ENCODE measurements at places on chromosomes 7 and 10.

GRCh38 chr10:124158592-124158991, 65.2 kb upstream of the CHST15 start:
- no peak for DNase-seq

DNA sequence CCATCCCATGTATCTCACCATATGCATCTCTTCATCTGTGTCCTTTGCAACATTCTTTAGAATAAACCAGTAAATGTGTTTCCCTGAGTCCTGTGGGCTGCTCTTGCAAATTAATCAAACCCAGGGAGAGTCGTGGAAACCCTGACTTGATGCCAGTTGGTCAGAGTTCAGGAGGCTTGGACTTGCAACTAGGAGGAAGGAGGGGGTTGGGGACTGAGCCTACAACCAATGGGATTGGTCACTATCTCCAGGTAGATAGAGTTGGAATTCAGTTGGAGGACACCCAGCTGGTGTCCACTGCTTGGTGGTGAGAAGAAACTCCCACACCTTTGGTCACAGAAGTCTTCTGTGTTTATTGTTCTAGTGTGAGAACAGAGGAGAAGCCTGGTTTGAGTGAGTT, 38.3 kb upstream of the PRKCQ start:
- DNase-seq = no peak

DNA sequence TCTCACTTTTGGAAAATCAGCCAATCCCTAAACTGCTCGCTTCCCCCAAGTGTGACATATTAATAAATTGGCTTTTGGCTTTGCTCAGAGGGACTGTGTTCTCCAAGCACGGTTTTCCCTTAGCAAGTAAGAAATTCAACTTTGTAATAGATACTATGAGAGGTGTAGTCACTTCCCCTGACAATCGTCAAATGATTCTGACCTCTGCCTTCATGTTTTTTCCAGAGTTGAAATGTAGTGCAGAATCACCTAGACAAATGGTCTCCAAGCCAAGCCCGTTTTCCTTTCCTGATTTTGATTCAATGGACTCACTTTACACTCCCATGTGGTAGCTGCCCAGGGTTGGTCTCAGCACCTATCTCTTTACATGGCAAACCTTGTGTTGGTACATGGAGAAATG, 99.1 kb downstream of the ARL4A start:
- DNase-seq = no peak

DNA sequence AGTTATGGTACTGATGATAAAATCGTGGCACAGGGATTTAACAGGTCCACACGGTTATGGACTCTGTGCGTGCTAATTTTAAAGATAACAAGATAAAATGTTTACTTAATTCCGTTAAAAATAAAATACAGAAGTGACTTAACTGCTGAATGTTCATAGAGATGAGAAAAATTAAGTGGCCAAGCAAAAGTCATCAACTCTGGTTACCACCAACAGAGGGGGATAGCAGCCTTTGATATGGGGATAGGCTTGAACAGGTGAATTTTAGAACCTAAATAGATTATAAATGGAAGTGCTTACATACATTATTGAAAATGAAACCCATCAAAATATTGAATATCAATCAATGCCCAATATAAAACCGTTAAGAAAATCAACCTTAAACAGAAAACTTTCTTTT, 245.0 kb downstream of the WDR37 start:
- no peak for DNase-seq

DNA sequence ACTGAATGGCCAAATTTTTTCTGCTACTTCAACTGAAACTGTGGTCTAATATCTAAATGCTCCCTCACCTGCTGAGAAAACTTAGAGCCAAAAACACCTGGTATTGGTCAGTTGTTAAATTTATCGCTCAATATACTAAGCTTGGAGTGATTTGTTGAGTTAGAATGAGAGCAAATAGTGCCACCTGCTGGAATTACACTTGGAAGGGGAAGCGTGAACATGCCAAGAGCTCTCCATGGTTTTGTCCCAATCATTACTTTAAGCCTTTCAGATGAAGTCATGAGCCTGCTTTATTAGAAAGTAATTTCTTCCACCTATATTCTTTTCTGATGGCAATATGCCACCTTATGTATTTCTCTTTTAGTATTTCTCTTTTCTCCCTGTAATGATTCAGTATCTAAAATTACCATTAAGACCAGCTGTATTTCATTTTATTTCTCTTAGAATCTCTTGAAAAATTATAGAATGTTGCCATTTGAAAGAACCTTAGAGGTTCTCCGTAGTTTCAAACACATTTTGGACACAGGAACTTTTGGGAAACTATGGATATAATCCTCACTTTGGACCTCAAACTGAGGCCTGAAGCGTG, 447.8 kb upstream of the C7orf33 start:
- DNase-seq = no peak

DNA sequence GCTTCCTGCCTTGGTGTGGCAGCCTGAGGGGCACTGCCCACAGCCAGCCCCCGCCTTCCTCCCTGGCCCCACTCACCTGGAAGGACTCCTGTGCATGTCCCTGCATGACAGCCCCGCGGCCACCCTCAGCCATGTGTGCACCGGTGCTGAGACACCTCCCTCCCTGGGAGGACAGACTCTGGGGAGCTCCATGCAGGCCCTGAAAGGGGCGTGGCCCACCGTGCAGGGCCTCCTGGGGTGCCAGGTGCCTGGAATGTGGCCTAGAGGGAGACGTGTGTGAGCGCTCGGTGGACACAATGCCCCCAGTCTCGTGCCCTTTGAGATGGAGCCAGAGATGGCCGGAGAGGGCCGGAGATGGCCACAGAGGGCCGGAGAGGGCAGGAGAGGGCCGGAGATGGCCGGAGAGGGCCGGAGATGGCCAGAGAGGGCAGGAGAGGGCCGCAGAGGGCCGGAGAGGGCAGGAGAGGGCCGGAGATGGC, 59.1 kb upstream of the PPP2R2D start:
- DNase-seq = no peak

DNA sequence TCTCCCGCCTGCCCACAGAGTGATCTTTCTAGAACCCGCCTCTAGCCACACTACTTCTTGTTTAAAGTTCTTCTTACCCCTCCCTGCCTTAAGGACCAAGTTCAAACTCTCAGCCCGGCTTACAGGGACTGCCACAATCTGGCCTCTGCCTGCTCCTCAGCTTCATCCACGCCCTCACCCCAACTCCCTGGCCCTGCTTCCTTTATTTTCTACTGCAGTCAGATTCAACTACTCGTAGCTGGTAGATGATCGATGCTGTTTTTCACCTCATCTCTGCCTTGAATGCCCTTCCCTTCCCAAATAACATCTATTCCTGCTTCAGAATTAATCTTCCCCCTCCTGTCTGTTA, 508.5 kb downstream of the RPS24 start:
- DNase-seq = no peak

- no peak for DNase-seq
These were observed 60.8 kb upstream of the ELN start for GRCh38 chr7:73966941-73967831.

GRCh38 chr7:111266613-111267012, 175.7 kb downstream of the LRRN3 start:
- no peak for DNase-seq

GRCh38 chr7:30323006-30323355, 38.6 kb downstream of the ZNRF2 start:
- no peak for DNase-seq

- DNase-seq = no peak
These were observed 70.9 kb downstream of the CARD11 start for GRCh38 chr7:2972835-2973161.

DNA sequence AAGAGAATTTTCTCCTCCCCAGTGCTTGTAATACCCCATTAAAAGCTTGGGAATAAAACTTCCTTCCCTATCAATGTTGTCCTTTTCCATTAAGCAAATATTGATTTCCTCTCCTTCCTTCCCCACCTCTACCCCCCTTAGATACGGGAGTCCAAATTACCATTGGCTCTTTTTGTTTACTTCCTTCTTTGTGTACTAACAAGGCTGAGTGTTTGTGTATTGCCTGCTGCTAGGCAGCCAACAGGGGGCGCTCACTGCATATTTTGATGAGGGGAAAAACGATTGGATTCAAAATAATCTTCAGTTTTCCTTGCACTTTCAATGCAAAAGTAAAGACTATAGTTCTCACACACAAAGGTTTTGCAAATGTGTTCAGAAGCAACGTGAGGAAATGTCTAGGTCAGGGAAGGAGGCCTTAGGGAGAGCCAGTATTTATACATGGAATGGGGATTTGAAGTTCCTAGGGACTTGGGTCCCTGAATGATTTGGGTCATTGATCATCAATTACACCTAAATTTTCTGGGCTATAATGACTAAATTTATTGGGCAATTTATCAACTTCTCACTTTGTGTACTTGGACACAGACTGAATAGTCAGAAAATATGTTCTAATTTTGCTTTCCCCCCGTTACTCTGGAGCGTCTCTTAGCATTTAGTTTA, 23.6 kb upstream of the VPS41 start:
- DNase-seq = no peak

GRCh38 chr10:102327002-102327401, 68.5 kb upstream of the NFKB2 start:
- DNase-seq = no peak

DNA sequence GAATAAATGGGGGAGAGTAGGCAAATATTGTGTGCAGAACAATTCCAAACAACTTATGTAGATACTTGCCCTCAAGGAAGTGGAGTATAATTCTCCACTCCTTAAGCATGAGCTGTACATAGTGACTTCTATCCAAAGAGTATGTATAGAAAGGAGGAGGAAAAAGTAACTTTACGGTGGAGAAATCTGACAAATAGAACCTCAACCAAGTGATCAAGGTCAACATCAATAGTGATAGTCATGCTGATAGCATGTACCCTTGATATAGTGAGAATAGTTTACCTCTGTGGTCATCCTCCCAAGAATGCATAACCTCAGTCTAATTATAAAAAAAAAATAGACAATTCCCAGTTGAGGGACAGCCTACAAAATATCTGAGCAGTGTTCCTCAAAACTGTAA, 89.1 kb upstream of the NANOS1 start:
- no peak for DNase-seq

- DNase-seq = no peak
These were observed 6.3 kb upstream of the CDH23 start for GRCh38 chr10:71390461-71390835.

DNA sequence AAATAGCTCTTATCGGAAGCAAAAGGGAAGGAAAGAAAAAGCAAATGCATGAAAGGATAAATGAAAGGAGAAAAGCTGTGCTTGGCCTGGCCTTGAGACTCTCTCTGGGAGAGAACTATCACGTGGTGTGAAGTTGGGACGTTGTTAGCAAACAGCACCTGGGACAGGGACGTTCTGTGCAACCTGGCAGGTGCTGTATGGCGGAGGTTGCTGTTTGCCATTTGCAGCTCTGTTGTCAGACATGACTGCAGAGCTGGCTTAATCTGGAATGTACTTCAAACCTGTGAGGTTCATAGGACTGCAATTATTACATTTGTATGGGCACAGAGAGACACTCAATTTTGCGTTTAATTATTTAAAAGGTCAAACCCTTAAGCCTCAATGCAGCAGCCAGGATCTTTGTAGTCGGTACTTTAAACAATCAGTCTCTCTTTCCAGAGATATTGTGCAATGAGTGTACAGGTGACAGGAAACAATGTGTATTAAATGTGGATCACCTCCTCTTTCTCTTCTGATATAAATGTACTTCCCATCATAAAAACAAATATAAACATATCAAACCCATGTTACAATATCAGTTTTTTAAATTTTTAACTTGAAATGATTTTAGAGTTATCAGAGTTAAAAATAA, 800.5 kb upstream of the KCND2 start:
- no peak for DNase-seq

GRCh38 chr7:23106823-23107663, 1.5 kb downstream of the KLHL7 start:
- no peak for DNase-seq

- no peak for DNase-seq
These were observed 79.5 kb downstream of the CARD11 start for GRCh38 chr7:2964208-2964607.

- DNase-seq = no peak
These were observed 90.0 kb downstream of the ANKRD61 start for GRCh38 chr7:6121141-6121540.

- DNase-seq = no peak
These were observed 126.8 kb upstream of the NRP1 start for GRCh38 chr10:33461295-33461640.

- DNase-seq = no peak
These were observed 80.8 kb downstream of the GPR26 start for GRCh38 chr10:123746942-123747341.

DNA sequence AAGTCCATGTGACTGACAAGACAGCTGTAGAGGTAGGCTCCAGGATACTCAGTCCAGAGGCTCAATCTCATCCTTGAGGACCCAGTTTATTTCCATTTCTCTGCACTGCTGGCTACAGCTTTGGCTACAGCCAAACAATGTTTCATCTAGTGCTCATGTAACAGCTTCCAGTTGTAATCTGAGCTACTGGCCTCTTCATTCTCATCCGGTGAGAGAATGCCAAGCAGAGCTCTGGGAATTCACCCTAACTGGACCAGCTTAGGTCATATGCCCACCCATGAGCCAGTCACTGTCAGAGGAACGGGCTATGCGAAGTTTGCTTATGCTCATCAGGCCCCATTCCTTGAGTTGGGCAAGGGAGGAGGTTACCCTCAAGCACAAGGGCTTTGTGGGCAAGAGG, 192.9 kb downstream of the EVX1 start:
- DNase-seq = no peak

- no peak for DNase-seq
These were observed 1.0 kb downstream of the ASB10 start for GRCh38 chr7:151185762-151186639.

DNA sequence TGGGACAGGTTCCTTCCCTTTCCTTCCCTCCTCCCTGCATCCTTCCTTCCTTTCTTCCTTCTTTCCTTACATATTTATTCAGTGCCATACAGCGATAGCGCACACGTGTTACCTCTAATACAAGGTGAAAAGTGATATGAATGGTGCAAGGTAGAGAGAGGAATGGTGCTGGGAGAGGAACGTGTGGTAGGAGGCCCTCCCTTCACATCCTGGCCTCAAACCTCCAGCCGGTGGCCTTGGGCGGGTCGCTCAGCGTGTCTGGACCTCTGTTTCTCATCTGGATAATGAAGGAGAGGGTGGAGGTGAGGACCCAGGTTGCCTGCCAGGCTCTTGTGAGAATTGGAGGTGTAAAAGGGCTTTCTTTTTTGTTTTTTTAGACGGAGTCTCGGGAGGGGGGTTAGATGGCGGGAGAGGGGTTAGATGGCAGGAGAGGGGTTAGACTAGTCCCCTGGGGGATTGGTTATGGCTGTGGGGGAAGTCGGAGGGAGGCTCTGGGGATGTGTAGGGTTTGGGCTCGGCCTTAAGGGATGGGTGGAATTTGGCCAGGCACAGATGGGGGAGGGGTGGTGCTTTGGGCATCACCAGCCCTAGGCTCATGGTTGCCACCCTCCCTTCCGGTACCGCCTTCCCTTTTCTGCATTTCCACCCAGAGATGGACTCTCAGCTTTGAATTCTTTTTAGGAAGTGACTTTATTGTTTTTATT, 14.9 kb downstream of the CHST3 start:
- no peak for DNase-seq

All from esophagus squamous epithelium (tissue), 5 donors.